ENCODE measurements at places on chromosomes 4 and X.

DNA sequence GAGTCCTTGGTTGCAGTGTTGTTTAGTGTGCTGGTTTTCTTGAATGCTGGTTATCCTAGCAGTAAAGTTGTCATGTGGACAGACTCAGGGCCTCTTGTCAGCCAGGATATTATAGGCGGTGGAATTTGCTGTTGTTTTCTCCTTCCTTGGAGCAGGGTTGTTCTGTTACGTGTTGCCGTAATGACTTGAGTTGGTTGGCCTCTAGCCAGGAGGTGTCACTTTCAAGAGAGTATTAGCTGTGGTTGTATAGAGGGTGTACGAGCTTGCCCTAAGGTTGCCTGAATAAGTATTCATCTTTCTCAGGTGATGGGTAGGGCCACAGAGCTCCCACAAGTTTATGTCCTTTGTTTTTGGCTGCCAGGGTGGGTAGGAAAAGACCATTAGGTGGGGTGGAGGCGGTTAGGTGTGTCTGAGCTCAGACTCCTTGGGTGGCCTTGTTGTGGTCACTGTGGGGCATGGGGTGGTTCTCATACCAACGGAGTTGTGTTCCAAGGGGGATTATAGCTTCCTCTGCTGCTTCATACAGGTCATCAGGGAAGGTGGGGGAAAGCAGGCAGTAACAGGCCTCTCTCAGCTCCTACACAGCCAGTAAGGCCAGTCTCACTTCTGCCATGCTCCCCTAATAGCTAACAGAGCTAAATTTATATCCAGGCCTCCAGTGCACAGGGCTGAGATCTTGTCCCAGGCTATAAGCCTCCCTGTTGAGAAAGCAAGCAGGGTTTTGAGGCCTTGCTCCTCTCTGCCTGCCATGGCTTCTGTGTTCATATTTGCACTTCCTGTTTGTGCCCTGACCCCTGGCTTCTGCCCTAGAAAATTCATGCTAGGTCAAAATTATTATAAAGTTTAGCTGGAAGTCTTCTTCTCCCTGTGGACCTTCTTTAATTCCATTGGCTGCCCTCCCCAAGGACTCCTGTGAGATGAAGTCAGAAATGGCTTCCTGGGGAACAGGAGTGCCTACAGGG, 594.7 kb downstream of the RAPGEF2 start:
- no peak for DNase-seq

- DNase-seq, result no peak
These were observed 109.7 kb downstream of the NKX6-1 start for GRCh38 chr4:84389406-84389805.

- DNase-seq, result no peak
These were observed 68.7 kb upstream of the PRDX4 start for GRCh38 chrX:23598575-23598974.

GRCh38 chr4:67668315-67668714, 32.6 kb downstream of the UBA6 start:
- no peak for DNase-seq

GRCh38 chr4:26885912-26886274, 25.3 kb downstream of the STIM2 start:
- no peak for DNase-seq

GRCh38 chr4:91965166-91965565, 338.6 kb upstream of the GRID2 start:
- DNase-seq, result no peak

DNA sequence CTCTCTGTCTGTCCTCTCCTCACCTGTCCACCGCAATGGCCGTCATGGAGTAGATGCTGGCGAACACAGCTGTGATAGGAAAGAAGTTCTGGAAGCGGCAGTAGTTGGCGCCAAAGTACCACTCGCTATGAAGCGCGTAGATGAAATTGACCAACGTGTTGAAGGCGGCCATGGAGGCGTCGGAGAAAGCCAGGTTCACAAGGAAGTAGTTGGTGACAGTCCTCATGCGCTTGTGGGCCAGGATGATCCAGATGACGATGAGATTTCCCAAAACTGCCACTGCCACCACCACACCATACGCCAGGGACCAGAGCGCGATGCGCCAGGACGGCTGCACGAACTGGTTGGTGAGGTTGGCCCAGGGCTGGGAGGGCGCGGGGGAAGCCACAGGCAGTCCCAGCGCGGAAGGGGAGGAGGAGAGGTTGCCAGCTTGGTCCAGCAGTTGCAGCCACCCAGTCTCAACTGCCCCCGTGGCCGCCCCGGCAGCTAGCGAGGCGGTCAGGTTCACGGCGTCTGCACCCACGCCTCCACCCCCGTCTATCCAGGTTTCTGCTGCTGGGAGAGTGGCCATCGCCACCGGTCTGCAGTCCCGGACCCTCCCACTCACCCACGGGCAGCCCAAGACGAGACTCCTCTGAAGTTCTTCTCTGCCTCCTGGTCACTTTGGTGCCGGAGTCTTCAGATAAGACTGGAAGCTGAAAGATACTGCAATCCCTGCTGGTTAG, 518 bp downstream of the TACR3 start:
- no peak for DNase-seq

GRCh38 chr4:98434816-98435215, 173.6 kb downstream of the RAP1GDS1 start:
- DNase-seq, result no peak

- no peak for DNase-seq
These were observed 55.6 kb upstream of the TADA2B start for GRCh38 chr4:6987588-6987961.

DNA sequence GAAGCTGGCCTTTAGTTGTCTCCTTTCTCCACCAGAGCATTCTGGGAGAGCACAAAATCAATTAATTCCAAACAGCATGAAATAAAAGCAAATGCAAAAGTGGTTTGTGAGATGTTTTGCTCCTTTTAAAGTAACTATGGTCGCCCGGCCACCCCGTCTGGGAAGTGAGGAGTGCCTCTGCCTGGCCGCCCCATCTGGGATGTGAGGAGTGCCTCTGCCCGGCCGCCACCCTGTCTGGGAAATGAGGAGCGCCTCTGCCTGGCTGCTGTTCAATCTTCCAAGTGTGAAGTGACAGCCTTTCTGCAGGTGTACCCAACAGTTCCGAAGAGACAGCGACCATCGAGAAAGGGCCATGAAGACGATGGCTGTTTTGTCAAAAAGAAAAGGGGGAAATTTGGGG, 381.3 kb upstream of the FGF16 start:
- no peak for DNase-seq

GRCh38 chr4:149065753-149066152, 623.5 kb upstream of the NR3C2 start:
- DNase-seq, result no peak

DNA sequence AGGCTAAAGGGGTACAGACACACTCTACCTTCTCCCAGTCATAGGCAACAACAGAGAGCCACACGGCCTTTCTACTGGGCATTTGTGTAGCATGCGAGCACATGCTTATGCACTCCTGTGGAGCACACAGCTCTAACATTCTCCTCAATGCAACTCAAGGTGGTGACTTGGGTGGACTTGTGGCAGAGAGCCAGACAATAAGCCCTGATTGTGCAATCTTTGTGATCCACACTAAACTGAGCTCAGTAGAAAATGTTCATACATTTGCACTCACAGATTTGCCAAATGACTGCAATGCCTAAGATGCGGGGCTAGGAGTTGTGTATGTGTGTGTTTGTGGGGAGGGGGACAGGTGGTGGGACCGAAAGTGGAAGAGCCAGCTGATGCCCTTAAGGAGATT, 31.4 kb upstream of the SETD7 start:
- no peak for DNase-seq

DNA sequence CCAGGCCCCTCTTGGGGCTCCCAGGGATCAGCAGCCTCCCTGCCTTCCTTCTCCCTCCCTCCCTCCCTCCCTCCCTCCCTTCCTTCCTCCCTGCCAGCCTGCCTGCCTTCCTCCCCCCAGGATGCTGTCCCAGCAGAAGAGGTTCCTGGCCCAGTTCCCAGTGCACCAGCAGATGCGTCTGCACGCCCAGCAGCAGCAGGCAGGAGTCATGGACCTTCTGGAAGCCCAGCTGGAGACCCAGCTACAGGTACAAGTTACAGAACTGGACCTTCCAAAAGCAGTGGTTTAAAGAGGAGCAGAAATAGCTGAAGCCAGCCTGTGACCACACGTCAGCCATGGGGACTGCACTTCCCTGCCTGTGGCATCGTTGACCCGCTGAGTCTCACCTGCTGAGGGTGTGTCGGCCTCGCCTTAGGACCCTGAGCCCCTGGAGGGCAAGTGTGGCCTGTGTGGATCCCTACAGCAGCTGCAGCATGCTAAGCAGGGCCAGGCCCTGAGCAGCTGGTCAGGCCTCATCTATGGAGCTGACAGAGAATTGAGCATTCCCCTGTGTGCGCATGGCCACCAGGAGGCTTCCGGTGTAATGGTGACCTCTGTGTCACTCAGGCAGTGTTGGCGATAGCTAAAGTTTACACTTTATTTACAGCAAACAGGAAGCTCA, 84.7 kb downstream of the CRMP1 start:
- DNase-seq, result no peak

DNA sequence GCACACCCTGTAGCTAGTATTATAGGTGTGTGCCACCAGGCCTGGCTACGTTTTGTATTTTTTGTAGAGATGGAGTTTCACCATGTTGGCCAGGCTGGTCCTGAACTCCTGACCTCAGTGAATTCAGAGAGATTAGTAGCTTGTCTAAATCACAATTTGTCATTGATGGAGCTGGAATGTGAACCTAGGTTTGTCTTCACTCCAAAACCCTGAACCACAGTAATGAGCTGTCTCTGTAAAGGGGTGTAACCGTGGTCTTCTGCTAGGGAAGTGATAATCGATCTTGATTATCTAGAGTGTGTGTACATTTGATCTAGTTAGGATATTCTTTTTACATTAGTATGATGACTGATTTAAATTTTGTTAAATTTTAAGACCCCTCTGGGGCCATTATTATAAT, 8.3 kb downstream of the ARHGAP10 start:
- DNase-seq, result no peak
